ENCODE measurements at places on chromosomes 12 and 14.
A peak's percentile ranks its signal among the peaks of the same experiment; 100 is the strongest.

DNA sequence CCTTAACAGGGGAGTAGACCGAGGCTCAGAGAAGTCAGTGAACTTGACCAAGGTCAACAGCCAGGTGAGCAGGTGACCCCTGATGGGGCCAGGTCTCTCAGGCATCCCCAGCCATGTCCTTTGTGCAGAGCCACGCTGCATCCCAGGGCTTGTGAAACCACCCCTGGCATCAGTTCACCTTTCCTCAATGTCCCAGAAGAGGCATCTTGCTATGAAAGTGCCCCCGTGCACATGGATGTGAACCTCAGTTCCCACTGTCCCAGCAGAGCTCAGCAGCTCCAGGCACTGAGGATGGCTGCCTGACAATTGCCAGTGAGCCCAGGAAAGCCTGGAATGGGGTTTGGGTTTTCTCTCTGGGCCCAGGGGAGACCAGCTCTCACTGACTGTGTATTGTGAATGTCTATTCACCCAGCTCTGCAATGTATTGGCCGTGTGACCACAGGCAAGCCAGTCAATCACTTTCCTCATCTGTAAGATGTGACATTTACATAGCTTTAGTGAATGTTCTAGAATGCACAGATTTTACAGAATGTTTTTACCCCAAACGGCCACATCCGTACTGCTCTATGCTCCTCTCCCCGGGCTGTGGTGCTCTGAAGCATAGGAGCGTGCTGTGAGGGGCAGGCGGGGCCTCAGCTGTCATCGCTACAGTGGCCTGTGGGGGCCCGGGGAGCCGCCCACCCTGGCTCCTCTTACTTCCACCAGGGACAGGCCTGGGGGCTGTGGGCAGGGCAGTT lies 4.9 kb downstream of the CACNA2D4 start:
- peak; percentile 4 for DNase-seq

DNA sequence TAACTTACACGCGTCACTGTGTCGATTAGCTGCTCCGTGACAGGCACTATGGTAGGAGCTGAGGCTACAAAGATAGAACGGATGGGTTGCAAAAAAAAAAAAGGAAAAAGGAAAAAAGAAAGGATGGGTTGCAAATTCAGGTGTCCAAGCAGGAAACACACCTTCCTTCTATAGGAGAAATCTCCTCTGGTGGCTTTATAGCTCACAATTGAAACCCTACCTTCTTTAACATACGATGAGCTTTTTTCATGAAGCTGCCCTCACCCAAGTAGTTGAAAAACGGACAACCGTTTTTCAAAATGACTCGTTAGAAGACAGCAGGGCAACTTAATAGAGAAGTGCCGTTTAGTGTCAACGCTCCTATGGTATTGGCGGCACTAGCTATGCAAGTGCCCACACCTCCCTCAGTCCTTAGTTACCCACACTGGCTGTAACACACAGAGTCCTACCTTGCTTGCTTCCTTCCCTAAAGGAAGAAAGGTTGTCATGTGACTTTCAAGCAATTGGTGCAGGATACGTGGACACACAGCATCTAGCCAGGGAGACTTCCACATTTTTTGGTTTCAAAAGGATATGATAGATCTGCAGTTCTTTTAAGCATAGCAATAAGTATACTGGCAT lies 682 bp upstream of the TRIP11 start:
- peak; percentile 34 for DNase-seq

- no peak for DNase-seq
Measured at GRCh38 chr14:93065272-93065730, 50.4 kb downstream of the ITPK1 start.

- no peak for DNase-seq
Measured at GRCh38 chr12:13986031-13986430, 4.6 kb upstream of the GRIN2B start.
